ENCODE measurements at places on chromosomes 4 and X. TPM values are rescaled to one million over a fixed set of nuclear protein-coding genes. Genes with fewer than 3 reads are reported as not detected.

Gene VCX2
- total RNA-seq, result not detected

DNA sequence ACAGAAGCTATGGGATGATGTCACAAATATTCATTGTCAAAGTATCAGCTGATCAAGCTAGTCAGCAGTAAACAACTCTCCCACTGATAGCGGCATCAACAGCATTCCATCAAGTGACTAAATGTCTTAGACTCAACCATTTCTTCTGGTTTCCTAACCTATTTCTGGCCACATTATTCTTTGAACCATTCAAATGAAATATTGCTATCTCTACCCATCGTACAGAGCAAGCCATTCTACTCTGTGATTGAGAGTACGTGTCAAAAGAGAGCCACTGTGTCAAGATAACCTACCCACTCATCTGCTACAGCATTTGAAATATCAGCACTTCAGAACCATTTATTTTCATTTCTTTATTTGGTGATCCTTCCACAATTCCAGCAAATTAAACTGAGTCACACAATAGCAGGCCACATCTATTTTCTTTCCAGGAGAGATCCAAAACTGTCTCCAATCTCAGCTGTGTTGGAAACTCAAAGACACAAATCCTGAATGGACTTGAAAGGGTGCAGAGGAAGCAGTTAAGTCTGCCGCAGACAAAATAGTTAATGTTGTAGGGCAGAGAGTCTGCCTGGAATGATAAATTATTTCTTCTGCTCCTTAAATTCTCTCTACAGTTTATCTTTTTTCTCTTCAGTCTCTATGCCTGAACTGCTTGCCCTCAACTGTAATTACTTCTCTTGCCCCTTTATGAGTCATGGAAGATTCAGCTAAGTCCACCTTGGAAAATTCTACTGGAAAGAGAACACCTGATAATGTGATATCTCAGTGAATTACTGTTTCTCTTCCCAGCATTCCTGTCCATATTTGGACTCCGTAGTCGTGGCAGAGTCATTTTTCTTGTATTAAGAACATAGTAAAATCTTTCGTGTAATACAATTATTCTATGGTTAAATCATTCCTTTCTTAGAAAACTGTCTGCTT, 364.8 kb downstream of the PDGFC start:
- DNase-seq, result no peak

DNA sequence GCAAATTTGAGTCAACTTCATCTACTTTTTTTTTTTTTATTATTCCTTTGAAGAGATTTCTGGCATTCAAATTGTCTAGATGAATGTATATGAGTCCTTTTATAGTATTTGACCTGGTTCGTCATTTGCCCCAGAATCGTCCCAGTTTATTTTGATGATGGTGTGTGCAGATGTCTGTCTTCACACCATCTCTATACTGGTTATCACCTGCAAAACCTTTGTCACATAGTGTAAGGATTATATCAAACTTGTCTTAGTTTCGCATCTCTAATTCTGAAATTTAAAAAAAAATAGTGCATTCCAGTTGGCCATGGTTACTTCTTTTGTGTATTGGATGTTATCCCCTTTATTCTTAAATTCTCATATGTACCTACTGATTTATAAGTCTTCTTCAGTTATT, 70.5 kb upstream of the CD99 start:
- no peak for DNase-seq

DNA sequence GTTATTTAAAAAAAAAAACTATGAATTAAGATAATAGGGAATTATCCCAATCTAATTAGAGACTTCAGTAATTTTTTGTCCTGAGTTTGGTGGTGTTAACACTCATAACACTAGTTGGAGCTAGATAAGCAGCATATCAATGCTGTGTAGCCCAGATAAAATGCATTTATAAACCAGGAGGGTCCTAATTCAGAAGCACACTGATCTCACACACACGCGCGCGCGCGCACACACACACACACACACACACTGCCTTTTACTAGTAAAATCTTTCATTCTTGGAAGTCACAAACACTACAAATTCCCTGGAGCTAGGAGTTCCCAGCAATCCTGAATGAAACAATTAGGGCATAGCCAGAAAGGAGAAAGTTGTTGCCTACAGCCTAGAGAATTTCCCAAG, 3.2 kb downstream of the UNC5C start:
- no peak for DNase-seq

GRCh38 chr4:171583790-171584189, 229.4 kb upstream of the GALNTL6 start:
- DNase-seq, result no peak

DNA sequence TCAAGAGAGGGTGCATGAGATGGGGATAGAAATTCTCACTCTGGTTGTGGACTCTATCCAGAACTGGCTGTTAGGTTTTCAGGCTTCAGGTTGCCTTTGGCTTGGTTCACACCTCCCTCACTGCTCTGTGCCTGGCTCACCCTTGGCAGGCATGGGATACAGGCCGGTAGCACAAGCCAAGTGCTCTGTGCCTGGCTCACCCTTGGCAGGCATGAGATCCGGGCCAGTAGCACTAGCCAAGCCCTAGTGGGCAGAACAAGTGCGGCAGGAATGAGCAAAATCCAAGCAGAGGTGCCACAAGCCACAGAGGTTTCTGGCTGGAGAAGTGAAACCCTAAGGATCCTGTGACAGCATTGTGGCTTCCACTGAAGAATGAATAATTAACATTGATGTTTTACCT, 1642.3 kb downstream of the C4orf33 start:
- no peak for DNase-seq
